Common myeloid progenitor, CD34-positive (primary cell): ENCODE measurements at places on chromosomes 11 and 22.

GRCh38 chr22:24049211-24049610 lies 38.1 kb downstream of the CABIN1 start:
- no peak for DNase-seq

- peak; percentile 16 for DNase-seq
These were observed 1015.0 kb upstream of the RAG2 start for GRCh38 chr11:37613031-37613430.

DNA sequence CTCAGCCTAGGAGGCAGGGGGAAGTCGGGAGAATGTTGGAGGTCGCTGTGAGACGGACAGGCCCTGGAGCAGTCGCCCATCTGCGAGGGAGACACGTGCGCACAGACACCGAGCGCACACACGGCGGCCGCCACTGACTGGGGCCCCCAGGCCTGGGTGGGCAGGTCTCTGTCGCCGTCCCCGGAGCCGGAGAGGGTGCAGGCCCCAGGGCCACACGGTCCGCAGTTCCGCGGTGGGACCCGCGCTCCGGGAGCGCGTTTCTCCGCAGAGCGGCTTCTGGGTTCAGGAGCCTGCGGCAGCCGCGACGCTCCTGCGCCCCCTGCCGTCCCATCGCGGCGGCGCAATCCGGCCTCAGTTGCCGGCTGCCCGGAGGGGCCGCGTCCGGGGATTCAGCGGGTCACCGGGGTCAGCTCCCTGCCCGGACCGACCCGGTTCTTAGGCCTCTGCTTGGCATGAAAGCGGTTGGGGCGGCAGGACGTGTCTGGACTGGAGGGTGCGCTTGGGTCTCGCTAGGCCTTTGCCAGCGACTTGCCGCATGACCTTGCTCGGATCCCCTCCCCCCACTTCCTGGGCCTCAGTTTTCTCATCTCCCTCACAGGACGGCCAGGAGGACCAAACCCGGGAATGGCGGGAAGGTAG lies 31.2 kb downstream of the PDE2A start:
- DNase-seq = peak; percentile 28

GRCh38 chr11:120482149-120482548 lies 29.4 kb upstream of the GRIK4 start:
- peak; percentile 4 for DNase-seq

DNA sequence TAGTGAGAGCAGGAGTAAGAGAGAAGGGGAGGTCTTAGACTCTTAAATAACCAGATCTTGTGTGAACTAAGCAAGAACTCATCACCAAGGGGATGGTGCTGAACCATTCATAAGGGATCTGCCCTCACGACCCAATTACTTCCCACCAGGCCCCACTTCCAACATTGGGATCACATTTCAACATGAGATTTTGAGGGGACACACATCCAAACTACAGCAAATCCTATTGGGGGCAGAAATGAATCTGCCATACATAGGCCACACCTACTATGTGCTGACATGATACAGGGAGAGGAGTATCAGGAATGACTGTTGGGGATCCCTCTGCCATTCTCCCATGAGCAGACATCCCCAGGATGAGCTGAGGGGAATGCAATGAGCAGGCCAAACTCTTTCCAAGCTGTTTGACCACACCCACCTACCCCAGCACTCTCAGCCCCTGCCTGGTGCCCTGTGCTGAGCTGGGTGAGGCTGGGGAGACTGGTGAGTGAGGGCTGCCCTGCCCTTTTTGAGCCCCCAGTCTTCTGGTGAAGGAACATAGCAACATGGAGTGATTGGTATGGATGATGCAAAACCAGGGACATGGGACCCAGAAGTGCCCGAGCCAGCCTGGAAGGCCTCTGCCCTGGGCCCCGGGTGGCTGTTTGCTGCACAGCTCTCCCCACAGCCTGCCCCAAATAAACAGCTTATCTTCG lies 1.2 kb upstream of the GTSE1 start:
- DNase-seq = no peak

- peak; percentile 27 for DNase-seq
These were observed 56.2 kb downstream of the BRD1 start for GRCh38 chr22:49771266-49772065.

- no peak for DNase-seq
These were observed 16.7 kb upstream of the OR9Q1 start for GRCh38 chr11:58006940-58007339.

DNA sequence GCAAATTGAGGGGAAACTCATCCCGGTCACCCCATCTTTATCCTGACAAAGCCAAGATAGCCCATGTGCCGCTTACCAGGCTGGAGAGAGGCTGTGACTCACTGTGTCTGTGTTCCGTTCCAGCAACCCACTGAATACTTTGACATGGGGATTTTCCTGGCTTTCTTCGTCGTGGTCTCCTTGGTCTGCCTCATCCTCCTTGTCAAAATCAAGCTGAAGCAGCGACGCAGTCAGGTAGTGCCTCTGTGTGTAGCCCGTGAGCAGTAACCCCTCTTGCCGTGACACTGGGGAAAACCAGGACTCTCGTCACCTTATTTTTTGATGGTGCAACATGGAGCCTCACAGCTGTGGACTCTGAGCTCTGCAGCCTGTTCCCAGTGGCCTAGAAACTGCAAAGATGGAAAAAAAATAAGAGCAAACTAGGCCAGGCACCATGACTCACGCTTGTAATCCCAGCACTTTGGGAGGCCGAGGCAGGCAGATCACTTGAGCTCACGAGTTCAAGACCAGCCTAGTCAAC lies 16.9 kb downstream of the C22orf31 start:
- DNase-seq = no peak

GRCh38 chr11:57379732-57380131 lies 1.2 kb downstream of the PRG3 start:
- peak; percentile 36 for DNase-seq

DNA sequence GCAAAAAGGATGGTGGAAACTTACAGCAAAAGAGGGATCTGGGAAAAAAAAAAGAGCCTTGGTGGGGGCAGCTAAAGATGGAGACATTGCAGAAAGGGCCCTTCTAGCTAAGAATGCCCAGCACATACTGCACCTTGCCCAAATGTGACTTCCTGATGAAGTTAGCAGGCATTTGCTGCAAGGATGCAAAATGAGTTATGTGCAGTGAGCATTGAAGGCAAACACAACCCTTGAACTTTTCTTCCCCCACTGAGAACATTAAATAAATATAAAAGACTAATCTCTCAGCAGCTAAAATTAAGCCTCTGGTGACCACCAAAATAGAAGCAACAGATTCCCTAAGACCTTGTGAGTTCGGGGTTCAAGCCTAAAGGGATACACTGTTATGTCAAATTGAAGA lies 129.9 kb downstream of the ARL14EP start:
- no peak for DNase-seq

DNA sequence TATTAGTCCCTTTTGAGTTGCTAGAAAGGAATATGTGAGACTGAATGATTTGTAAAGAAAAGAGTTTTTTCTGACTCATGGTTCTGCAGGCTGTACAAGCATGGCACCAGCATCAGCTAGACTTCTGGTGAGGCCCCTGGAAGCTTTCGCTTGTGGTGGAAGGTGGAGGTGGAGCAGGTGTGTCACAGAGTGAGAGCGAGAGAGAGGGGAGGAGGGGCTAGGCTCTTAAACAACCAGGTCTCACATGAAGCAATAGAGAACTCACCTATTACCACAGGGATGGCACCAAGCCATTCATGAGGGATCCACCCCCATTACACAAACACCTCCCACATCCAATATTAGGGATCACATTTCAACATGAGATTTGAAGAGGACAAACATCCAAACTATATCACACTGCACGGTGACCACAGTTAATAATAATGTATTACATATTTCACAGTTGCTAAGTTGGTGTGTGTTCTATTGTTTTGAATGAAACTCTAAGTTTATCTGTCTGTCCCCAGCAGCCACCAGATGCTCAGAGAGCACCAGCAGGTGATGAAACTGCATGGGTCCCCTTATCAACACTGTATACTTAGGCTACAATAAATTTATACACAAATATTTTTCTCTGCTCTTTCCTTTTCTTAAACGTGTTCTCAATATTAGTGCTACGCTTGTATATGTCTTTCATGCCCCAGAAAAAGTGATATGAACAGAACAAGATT lies 14.1 kb downstream of the ZFP91 start:
- peak; percentile 12 for DNase-seq

DNA sequence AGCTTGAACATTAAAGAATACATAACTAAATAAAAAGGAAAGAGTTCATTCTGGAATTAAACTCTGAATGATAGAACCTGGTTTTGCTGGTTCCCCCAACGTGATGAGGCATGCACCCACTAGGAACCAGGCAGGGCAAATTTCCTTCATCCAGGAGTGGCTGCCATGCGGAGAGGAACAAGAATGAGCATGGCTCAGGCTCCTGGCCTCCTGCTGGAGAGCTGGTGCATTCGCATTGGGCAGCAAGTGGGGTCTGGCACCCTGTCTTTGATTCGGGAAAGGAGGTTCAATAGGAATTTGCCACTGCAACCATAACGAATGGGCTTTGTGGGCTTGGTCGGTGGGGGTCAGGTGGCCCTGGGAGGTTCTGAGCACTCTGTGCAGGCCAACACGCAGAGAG lies 169.8 kb upstream of the TENM4 start:
- no peak for DNase-seq

DNA sequence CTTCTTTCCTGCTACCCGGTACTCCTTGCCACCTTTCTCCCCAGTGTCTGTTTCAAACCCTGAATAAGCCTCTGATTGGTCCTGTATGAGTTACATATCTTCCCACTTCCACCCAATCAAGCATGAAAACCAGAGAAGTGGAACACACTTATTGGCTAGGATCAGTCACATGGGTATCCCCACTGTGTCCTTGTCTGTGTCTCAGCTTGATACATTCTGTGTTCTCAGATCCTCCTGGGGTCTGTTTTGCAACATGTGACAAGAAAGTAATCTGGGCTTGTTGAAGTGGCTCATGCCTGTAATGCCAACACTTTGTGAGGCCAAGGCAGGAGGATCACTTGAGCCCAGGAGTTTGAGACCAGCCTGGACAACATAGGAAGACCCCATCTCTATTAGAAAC lies 23.9 kb downstream of the MCHR1 start:
- DNase-seq = no peak

- no peak for DNase-seq
These were observed 30.1 kb downstream of the ATG16L2 start for GRCh38 chr11:72844356-72844755.

DNA sequence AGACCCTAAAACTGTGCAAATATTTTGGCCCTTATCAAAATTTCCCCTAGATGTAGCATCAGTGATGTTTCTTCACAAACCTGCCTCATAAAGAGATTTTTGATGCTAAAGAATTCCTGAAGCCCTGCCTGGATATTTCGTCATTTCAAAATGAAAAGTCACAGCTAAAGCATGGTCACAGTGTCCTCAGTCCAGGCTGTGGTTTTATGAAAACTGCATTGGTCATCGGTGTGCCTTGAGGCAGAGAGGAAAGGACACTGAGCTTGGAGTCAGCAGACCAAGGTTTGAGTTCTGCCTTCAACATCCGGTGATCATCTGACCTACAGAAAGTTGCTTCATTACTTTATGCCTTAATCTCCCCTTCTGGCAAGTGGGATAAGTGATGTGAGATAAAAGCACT lies 34.8 kb upstream of the ALKBH3 start:
- DNase-seq = no peak

DNA sequence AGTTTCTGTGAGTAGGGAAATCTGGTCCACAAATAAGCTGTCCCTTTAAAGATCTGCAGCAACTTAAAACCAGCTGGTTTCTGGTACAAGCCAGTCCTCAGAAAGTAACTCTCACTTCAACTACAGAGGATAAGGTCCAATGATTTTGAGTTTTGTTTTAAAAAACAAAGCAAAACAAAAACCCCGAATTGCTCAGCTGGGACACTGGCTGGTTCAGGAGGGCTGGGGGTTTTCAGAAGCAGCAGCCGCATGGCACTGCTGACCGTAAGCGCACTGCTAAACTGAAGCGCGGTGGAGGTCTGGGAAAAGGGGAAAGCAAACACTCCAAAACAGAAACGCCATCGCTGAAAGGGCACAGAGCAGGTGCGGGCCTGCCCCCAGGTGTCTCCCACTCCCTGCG lies 59.7 kb downstream of the MICAL3 start:
- DNase-seq = no peak

DNA sequence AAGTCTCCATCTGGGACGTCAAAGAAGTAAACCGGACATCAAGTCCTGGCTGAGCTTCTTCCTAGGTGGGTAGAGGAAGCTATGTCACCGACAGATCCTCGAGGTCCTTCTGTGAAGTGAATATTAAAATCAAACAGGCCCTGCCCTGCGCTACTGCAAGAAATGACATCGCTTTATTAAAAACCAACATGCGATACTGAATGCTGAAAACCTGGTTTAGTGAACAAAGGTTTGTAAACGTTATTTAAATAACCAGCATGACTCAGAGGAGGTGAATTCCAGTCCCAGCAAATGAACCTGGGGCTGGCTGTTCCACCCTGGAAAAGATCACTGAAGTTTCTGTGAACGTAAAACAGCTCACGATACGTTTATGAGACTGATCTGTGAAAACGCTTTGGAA lies 645 bp downstream of the RTCB start:
- no peak for DNase-seq

GRCh38 chr11:122242731-122243130 lies 126.7 kb upstream of the BLID start:
- DNase-seq = peak; percentile 95

DNA sequence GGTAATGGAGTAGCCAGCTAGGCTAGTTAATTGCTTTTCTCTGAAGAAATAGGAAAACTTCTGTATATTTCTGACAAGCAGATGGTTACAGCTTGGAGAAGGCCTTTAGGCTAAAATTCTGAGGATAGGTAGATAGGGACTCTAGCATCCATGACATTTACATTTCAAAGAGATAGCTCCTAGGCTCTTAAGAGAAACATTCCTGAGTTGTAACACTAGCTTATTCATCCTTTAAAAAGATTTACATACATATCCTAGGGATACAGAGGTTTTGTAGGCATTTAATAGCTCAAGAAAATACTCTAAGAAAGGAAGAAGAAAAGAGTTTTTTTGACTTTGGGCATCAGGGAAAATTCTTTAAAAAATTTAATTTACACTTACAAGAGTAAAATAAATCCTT lies 130.9 kb upstream of the CCDC179 start:
- DNase-seq = no peak

DNA sequence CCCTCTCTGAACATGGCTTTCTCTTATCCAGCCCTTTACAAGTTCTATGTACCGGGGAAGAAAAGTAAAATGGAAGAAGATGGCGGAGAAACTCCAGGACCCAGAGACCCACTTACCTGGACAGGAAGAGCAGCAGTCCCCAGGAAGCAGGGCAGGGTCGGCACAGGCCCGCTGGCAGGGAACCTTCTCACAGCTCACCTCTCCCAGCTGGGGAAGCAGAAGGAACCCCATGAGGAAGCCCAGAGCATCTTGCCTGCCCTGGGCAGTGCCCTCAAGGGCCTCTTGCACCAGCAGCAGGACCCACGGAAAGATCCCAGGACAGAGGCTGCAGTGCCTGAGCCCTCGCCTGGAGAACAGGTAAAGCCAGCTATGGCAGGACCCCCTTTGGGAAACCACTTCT lies 23.4 kb downstream of the PGA5 start:
- DNase-seq = no peak
